ENCODE measurements at places on chromosomes 4 and X. TPM values are rescaled to one million over a fixed set of nuclear protein-coding genes. Genes with fewer than 3 reads are reported as not detected.

TAF7L gene
- 0.59 TPM for total RNA-seq

SEPSECS gene
- total RNA-seq, result 5.3 TPM

TMEM156 gene
- 2.1 TPM for total RNA-seq

MAB21L2 gene
- 0.28 TPM for total RNA-seq

LEF1 gene
- 0.28 TPM for total RNA-seq

SPANXA2 gene
- total RNA-seq, result not detected

NPY1R gene
- under 0.01 TPM for total RNA-seq

BDH2 gene
- 45.4 TPM for total RNA-seq

ZNF595 gene
- 9.8 TPM for total RNA-seq

GAGE2A gene
- not detected for total RNA-seq

C4orf51 gene
- total RNA-seq, result not detected

USP17L17 gene
- not detected for total RNA-seq

MAPK10 gene
- 4.2 TPM for total RNA-seq

TMSB15A gene
- total RNA-seq, result 2.4 TPM

GSX2 gene
- total RNA-seq, result not detected

PCSK1N gene
- 1.1 TPM for total RNA-seq

MAOB gene
- not detected for total RNA-seq

EGFL6 gene
- total RNA-seq, result not detected

CLGN gene
- 3.0 TPM for total RNA-seq

RAB39B gene
- total RNA-seq, result 0.69 TPM
